ENCODE measurements at places on chromosomes 2 and 18.

DNA sequence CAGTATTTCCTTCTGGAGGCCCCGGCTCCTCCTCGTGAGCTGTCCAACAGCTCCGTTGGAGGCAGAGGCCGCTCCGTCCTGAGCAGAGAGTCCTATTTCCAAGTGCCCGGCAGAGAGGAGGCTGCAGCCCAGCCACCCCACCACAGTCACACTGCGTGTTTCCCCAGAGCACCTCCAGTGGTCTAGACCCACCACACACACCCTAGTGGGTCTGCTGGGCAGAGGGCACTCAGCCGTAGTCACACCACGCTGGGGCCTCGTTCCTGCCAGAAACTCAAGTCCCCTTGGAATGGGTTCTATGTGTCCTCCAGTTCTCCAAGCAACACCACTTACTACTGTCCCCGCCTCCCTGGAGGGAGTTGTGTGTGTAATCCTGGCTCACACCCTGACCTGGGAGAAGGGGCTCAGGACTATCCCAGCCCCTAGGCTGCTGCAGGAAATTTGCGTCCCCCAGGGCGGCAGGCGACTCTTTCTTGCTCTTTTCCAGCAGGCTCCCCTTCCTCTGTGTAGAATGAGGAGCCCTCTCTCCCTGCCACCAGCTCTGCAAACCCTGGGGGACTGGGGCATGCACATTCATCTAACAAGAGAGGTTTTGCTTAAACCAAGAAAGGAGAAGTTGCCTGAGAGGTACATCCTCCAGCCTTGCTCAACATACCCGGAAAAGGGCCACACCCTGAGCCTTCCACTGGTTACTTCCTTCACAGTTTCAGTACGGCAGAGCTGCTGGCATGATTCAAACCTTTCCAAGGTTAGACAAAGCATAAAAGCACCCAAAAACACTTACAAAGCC is 114.1 kb downstream of the NDUFA10 start:
- no peak for DNase-seq

DNA sequence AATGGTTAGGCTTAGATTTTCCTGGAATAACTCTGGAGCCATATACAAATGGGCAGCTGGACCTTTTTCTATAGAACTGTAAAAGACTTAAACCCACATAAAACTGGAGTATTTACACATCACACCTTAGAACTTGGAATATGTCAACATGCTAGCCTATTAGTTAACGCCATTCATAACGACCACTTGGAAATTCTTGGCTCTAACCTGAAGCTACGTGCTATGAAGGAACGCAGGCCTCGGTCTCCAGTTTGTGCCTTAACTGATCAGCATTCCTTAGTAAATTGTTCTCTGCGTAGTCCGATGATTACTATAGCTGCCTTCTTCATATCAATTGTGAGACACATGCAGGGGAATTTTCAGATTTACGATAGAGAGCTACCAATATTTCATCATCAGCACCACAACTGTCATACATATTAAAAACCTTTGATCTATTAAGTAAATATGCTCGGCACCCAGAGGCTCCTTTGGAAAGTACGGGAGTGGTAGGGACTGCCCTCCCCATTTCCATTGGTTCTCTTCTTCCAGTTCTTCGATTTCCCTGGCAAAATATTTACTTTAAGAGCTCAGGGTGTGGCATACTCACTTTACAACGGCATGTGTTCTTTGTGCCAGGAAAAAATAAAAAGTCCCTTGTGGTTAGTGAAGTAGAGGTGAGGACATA is 17.5 kb upstream of the CCL20 start:
- DNase-seq: no peak

GRCh38 chr2:136393514-136393913 is 275.6 kb upstream of the CXCR4 start:
- DNase-seq: no peak

GRCh38 chr2:151363709-151364108 is 6.3 kb downstream of the TNFAIP6 start:
- no peak for DNase-seq

DNA sequence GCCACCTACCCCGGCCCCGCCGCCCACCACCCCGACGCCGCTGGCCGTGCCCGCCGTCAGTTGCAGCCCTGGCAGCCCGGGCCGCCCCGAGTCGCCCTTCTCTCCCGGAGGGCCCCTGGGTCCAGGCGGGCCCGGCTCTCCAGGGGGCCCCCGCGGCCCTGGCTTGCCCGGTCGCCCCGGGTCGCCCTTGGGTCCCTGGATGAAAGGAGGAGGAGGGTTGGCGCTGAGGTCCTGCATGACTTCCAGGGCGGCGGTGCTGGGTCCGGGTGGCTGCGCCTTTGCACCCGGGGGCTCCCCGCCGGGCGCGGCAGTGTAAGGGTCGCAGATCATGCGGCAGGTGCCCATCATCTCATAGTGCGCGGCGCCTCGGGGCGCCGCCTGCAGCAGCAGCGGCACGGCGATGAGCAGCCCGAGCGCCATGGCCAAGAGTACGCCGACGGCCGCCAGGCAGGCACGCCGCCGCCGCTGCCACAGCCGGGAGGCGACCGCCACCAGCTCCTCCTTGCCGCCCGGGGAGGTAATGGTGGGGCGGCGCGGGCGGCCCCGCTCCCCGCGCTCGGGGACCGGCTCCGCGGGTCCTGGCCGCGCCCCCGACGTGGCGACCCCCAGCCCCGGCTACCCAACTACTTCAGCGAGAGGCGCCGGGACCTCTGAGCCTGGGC is 570 bp downstream of the C1QL2 start:
- DNase-seq: no peak

DNA sequence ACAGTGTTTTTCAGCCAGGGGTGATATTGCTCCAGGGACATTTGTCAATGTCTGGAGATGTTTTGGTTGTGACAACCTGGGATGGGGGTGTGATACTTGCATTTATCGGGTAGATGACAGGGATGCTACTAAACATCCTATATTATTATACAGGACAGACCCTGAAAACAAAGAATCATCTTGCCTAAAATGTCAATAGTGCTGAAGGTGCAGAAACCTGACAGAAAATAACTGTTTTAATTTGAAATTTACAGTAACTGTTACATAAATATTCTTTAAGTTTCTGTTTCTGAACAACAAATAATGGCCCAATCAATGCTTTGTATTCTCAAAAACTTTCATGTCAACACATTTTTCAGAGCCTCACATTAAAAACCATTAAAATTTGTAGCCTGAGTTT is 2.0 kb downstream of the IL36A start:
- no peak for DNase-seq

DNA sequence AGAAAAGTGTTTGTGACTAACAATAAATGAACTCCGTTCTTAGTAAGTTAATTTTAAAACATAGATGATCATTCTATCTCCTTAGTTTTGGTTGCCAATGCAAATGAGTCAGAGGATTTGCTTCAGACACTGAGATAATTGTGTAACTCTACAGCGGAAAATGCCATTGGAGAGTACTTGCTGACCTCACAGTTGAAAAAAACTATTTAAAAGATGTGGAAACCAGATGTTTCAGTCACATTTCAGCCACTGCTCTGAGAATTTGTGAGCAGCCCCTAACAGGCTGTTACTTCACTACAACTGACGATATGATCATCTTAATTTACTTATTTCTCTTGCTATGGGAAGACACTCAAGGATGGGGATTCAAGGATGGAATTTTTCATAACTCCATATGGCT is at the start of gene TNFAIP6:
TSS of gene TNFAIP6 (plus strand) at position 234 of the 400 bp plus-strand sequence. CDS start at position 309, 75 bp downstream.
- DNase-seq: no peak

GRCh38 chr2:69462780-69463179 is 25.5 kb upstream of the NFU1 start:
- no peak for DNase-seq

All from activated CD8-positive, alpha-beta memory T cell treated with anti-CD3 and anti-CD28 coated beads for 4 hours (primary cell).